ENCODE measurements at places on chromosomes 13 and 19.

GRCh38 chr19:50025794-50026549 lies at the start of gene ZNF473:
ZNF473 (plus strand) TSS chr19:50026005; CDS start chr19:50031083, 5,078 bp downstream.
- peak; percentile 96 for DNase-seq

- DNase-seq: no peak
Measured at GRCh38 chr13:107078229-107078765, 510.4 kb upstream of the ARGLU1 start.

- DNase-seq: no peak
Measured at GRCh38 chr13:45872566-45872965, 21.0 kb upstream of the SIAH3 start.

- no peak for DNase-seq
Measured at GRCh38 chr19:55690109-55690768, 15.2 kb downstream of the EPN1 start.

GRCh38 chr19:53196777-53197396 lies 3.7 kb upstream of the ZNF665 start:
- DNase-seq: peak; percentile 99

DNA sequence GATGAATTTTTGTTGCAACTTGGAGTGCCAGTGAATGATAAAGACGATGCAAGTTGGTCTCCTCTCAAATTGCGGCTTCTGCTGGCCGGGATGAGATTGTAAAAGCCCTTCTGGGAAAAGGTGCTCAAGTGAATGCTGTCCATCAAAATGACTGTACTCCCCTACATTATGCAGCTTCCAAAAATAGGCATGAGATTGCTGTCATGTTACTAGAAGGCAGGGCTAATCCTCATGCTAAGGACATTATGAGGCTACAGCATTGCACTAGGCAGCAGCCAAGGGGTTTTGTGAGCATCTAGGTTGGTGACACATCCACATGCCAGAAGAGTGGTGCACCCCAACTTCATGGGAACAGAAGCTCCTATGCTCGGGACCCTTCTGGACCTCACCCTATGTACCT lies 22.2 kb upstream of the KLF5 start:
- no peak for DNase-seq

DNA sequence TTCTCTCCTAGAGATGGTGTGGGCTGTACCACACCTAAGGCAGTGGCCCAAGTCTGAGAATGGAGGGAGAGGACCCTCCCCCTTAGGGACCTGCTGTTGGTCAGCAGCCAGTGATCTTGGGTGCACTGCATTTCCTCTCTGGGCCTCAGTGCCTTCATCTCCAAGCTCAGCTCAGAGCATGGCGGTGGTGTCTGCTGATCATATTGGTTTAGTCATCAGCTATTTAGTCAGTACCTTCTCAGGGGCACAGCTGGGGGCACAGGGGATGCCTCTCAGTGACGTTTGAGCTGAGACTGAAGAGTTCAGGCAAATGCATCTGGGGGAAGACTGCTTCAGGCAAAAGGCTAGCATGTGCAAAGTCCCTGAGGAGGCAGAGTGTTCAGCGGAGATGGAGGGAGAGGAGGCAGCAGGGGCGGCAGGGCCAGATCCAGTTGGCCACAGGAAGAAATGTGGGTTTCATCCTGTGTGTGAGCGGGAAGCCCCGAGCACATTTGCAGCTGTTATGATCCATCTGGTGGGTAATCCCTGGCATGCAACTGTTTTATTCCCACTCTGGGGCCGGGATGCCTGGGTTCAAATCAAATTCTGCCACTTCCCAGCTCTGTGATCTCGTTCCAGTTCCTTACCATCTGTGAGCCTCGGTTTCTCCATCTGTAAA lies 15.7 kb upstream of the PGLS start:
- DNase-seq: no peak

DNA sequence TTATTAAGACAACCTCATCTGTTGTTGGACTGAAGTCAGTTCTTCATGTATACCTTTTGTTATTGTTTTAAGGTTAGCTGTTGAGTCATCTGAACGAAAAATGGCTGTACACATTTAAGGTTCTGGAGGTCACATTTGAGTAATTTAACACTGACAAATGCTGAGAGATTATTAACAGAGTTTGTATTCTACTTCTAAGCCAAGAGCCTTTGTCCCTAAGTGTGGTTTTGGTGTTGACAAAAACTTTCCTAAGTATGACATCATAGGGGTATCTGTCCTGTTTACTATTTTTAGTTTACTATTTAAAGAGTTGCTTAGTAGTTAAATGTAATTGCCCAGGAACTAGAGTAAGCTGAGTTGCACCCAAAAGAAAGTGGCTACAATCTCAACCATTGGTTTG lies 71.9 kb downstream of the CDK8 start:
- no peak for DNase-seq

GRCh38 chr13:67642657-67643056 lies 412.5 kb upstream of the PCDH9 start:
- DNase-seq: no peak

GRCh38 chr19:16739546-16739945 lies 19.9 kb downstream of the NWD1 start:
- DNase-seq: peak; percentile 14

- DNase-seq: no peak
Measured at GRCh38 chr13:93976528-93976927, 503.0 kb downstream of the DCT start.

DNA sequence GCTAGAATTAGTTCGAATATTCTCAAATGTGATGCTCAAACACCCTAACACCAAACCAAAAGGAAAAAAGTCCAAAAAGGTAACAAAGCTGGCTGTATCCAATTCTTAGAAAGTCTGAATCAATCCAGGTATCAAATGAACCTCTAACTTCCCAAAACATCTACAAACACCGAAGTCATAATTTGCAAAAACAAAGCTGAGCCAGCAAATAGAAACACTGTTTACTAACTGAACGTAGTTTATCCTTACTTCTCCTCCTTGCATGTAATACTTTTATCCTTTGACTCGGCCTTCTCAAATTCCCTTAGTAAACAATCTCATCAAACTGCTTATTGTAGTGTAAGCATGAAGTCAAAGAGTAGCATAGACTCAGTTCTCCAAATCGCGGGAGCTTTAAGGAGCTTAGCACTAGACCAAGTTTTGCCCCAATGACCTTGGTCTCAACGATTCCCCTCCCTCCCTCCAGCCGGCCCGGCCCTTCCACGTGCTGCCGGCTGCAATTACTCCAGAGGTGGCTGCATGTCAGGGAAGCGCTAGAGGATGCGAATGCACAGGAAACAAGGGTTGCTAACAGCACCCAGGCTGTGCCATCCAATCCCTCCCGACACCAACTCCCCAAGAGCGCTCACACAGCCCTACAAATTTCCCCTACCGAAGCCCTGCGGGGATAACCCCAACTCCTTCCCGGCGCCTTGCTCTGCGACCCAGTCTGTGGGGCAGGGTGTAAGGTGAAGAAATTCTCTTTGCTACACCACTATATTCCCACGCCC lies 693 bp downstream of the XPO4 start:
- peak; percentile 52 for DNase-seq

DNA sequence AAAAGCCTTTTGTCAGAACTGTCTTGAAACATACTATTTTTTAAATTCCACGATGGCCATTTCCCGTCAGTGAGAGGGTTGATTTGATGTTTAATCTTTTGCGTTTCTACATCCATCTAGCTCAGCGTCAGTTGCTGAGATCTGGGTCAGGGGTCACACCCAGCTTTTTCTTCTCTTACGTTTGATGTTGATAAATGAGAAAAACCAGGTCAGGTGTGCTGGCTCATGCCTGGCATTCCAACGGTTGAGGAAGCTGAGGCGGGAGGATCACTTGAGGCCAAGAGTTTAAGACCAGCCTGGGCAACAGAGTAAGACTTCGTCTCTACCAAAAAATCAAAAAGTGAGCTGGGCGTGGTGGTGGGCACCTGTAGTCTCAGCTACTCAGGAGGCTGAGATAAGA lies 168.9 kb downstream of the PTPRS start:
- no peak for DNase-seq

DNA sequence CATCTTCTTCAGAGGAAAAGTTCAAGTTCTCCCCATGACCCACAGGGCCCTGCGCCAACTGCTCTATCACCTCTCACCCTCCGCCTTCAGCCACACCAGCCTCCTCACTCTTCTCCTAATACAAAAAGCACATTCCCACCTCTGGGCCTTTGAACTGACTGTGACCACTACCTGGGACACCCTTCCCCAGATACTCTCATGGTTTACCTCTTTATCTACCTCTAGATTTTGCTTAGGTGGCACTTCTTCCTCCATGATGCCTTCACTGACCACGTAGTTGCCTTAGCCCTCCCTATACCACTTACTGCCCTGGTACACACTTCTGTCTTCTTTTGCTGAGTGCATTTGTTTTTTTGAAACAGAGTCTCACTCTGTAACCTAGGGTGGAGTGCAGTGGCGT lies 3.9 kb upstream of the SYCE2 start:
- no peak for DNase-seq

GRCh38 chr19:18408053-18408476 lies 10.6 kb upstream of the LRRC25 start:
- peak; percentile 46 for DNase-seq

- no peak for DNase-seq
Measured at GRCh38 chr13:112999414-113000177, 30.6 kb downstream of the MCF2L start.

GRCh38 chr19:13334801-13335481 lies 171.3 kb downstream of the CACNA1A start:
- no peak for DNase-seq

DNA sequence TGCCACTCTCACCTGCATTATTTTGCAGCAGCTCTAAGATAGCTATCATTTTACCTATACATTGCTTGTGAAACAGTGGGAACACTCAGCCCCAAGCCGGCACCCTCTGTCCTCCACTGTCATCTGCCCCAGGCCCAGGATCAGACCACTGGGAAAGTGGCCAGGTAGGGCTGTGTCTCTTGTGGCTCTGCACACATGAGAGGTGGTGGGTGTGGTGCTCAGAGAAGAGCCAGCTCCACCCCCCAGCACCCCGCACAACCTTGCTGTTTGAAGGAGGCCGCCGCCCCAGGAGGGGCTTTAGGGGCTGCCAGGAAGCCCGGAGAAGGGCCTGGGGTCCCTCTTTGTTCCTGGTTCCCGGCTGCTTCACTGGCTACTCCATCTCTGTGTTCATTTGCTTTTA lies 26.6 kb downstream of the PPP1R37 start:
- DNase-seq: no peak

GRCh38 chr13:85312071-85312470 lies 487.1 kb downstream of the SLITRK6 start:
- DNase-seq: no peak

DNA sequence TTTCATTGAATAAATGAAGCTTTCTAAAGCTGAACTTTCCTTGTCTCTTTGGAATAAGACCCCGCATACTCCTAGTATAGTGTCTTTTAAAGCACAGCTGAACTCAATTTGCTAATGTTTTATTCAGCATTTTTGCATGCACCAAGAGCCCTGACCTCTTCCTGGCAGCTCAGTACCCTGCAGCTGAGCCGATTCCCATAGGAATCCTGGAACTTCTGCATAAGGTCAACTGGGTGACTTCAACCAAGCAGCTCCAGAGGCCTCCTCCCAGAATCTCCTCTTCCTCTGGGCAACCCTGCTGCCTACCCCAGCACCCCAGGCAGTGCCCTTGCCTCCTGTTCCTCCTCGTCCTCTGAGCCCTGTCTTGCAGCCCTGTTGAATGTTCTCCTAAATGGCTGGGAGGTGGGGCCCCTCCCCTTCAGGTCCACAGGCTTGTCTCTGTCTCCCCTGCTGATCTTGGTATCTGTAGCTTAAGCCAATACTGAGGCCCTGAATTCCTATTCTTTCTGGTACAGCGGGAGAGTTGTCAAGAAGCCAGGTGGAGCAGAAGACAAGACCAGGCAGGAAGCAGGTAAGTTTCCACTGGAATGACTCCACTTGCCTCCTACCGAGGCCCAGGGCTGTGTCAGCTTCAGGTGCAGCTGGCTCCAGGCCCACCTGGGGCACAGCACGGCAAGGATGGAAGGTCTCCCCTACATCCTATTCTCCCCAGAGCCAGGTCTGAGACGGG lies 23.6 kb upstream of the CCDC124 start:
- no peak for DNase-seq

DNA sequence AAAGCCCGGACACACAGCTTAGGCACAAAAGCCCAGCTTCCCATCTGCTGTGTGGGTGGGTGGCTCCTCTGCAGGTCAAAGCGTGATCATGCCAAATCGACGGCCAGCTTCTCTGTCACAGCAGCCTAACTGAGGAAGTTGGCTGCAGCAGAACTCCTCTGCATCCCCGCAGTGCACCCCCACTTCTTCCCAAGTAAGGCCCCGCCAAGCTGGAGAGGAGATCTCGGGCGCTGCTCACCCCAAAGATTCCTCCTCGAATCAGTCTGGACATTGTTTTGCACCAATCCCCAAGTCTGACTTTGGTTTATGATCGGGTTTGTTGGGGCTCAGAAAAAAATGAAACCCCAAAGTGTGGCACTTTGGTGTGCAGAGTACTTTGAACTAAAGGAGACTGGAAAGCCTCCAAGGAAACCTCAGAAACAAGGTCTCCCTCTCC lies 19.7 kb upstream of the CPB2 start:
- peak; percentile 25 for DNase-seq

DNA sequence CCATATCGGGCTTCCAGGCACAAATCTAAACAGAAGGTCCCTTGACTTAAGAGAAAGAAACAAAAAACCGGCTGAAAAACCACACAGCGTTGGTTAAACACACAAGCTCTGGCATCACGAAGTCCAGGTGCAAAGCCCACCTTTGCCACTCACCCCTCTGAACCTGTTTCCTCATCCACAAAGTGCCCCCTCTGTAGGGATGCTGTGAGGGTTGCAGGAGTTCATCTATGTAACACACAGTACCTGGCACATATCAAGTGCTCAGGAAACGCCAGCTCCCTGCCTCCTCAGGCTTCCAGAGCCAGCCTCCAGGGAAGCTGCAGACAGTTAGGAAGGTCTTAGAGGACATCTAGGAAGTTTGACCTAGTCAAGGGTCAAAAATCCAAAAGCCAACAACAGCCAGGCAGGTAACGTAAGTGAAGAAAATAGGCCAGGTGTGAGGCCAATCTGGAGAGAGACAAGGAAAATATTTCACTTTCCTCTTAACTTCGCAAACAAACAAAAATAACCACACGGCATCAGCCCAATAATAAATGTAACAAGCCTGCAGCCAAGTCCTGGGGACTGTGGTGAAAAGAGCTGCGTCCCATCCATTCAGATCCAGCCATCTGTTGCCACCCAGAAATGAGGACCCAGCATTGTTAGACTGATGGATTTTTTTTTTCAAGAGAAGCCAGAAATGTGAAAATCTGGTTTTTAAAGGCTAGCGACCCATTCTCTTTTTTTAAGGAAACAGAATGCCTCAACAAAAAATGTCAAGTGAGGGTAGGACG lies 10.0 kb downstream of the KDELR1 start:
- no peak for DNase-seq

DNA sequence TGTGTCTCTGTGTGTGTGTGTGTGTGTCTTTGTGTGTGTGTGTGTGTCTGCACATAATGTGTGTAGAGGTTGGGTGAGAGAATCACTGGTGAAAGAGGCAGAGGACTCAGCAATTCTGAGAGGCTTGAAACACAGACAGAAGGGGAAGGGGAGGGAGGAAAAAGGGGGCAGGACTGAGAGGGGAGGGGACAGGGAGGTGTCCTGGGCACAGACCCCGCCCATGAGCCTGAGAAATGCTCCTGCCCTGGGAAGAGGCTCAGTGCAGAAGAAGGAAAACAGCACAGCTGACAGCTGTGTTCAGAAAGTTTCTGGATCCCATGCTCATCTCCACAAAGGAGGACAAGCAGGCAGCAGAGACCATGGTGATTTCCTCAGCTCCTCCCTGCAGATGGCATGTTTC lies 59.1 kb upstream of the CEACAM8 start:
- DNase-seq: no peak

- DNase-seq: peak; percentile 85
Measured at GRCh38 chr19:51784922-51785690, 9.9 kb upstream of the FPR3 start.

- DNase-seq: no peak
Measured at GRCh38 chr19:13228561-13228960, 78.3 kb downstream of the IER2 start.
